ENCODE measurements at places on chromosomes 12 and 14.

- no peak for DNase-seq
These were observed 26.3 kb upstream of the LRP1-AS start for GRCh38 chr12:57173683-57174082.

DNA sequence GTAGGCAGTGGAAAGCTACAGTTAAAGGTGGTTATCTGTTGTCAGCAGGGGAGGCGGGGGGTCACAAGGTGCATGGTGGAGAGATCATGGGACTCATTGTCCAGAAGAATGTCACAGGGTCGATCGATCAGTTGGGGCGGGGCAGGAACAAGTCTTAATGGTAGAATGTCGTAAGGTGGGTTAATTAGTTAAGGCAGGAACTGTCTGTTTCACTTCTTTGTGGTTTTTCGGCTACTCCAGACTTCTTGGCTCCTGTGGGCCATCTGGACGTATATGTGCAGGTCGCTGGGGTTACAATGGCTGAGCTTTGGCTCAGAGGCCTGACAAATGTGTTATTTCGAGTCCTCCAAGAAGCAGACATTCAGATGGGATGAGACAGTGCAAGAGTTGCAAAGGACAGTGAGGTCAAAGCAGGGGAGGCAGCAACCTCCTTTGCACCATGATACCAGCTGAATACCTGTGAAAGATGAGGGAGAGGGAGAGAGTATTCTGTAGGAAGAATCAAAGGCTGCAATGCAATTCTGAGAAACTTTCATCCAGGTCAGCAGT, 246.9 kb upstream of the TMEM132C start:
- no peak for DNase-seq

- DNase-seq = no peak
These were observed 234.0 kb upstream of the HMGA2 start for GRCh38 chr12:65590318-65590717.

GRCh38 chr12:124792961-124793441, 70.7 kb downstream of the SCARB1 start:
- DNase-seq = no peak

DNA sequence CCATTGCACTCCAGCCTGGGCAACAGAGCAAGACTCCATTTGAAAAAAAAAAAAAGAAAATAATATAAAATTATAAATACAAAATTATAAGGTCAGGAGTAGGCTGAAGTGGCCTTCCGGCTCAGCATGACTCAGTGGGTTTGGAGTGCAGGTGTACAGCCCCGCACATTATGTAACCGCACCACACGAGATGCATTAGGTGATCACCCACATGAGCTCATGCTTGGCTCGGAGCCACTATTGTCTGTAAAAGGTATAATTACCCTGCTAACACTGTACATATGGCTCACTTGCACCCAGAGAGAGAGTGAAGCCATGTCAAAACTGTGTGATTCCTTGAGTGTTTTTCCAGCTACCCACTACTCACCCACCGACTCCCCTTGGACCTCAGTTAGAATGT, 557.0 kb downstream of the SLC6A15 start:
- no peak for DNase-seq

- DNase-seq = no peak
These were observed 88.1 kb downstream of the DNAI7 start for GRCh38 chr12:25106818-25107217.

Measured in WERI-Rb-1 (cell line).